Cerebellar nuclear complex (tissue), 1 donor: ENCODE measurements at places on chromosomes 3 and 15.

- no peak for DNase-seq
Measured at GRCh38 chr3:46907271-46907670, 29.8 kb downstream of the PTH1R start.

DNA sequence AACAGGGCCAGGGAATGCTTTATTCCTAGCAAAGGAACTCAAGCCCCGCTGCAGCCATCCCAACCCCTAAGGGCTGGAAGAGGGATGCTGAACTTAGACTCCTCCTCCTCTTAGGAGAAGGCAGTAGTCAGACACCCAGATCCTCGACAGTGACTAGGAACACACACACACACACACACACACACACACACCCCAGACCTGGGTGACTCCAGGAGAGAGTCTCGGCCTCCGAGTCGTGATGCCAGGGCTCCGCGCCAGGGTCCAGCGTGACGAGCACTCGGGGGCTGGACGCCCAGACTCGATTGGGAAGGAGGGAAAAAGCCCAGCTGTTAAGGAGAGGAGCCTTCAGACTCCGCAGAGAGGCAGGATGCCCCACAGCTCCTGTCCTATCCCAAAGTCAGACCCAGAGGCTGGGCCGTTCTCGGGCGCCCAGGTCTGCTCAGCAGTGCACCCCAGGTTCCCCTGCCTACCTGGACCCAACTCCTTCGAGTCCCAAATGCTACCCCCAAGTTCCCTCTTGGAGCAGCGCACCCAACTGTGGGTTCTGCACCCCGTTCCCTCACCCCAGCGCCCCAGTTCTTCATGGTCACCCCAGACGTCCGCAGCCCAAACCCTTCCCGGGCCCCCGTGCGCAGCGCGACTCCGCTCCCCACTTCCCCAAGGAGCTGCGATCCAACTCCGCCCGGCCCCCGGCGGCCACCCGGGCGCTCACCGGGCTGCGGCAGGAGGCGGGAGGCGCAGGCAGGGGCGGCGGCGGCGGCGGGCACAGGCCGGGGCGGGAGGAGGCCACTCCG lies 421 bp downstream of the BMF start:
- DNase-seq: no peak

DNA sequence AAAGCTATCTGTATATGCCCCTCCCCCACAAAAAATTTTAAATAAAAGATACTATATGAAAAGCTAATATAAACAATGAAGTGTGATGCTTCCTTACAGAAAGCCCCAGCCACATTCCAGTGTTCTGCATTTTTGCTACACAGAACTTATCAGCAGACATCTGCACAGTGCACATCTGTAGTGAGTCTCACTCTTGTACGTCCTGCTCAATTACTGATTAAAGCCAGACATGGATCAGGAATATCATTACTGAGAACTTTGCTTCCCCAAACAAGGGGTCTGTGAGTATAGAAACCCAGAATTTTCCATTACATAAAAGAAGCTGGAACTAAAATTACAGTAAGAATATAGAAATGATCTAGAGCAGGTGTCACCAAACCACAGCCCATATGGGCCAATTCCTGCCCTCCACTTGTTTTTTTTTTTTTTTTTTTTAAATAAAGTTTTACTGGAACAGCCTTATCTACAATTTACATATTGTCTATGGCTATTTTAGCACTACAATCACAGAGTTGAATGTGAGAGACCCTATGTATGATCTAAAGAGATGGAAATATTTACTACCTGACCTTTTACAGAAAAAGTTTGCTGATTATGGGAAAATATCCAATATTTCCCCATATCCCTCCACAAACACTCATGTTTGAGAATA lies 45.7 kb downstream of the UBP1 start:
- DNase-seq: no peak

DNA sequence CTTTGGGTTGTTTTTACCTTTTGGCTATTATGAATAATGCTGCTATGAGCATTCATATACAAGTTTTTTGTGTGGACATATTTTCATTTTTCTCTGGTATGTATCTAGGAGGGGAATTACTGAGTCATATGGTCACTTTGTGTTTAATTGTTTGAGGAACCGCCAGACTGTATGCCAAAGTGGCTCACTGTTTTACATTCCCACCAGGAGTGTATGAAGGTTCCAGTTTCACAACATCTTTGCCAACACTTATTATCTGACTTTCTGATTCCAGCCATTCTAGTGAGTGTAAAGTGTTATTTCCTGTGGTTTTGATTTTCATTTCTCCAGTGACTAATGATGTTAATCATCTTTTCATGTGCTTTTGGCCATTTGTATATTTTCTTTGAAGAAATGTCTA lies 51.8 kb downstream of the CMTM7 start:
- no peak for DNase-seq

GRCh38 chr3:55526332-55527030 lies 39.4 kb upstream of the WNT5A start:
- DNase-seq: no peak
